ENCODE measurements at places on chromosomes 5 and 9. TPM values are rescaled to one million over a fixed set of nuclear protein-coding genes. Genes with fewer than 3 reads are reported as not detected.

THBS4 gene
- not detected for total RNA-seq

NDUFAF2 gene
- total RNA-seq: 11.2 TPM

GRM6 gene
- not detected for total RNA-seq

GRCh38 chr5:72380492-72381274, 60.5 kb downstream of the PTCD2 start:
- no peaks in the 10 kb centered on the region for H3K27me3 ChIP-seq
- no peak overlapping the region for H3K4me3 ChIP-seq
- H3K36me3 ChIP-seq: no peaks in the 10 kb centered on the region
- DNase-seq: no peak
- no peaks in the 10 kb centered on the region for H3K4me1 ChIP-seq
- H3K27ac ChIP-seq: no peak overlapping the region

GRCh38 chr5:39381376-39381775, 17.1 kb upstream of the C9 start:
- H3K4me3 ChIP-seq: no peak overlapping the region
- no peak overlapping the region for H3K27ac ChIP-seq
- no peak for DNase-seq
- no peaks in the 10 kb centered on the region for H3K27me3 ChIP-seq
- H3K4me1 ChIP-seq: no peaks in the 10 kb centered on the region
- H3K36me3 ChIP-seq: no peaks in the 10 kb centered on the region

- H3K4me3 ChIP-seq: no peak overlapping the region
- H3K4me1 ChIP-seq: no peaks in the 10 kb centered on the region
- H3K27ac ChIP-seq: no peak overlapping the region
- no peak for DNase-seq
- no peaks in the 10 kb centered on the region for H3K27me3 ChIP-seq
These were observed 72.0 kb downstream of the HSD17B3 start for GRCh38 chr9:96230002-96230401.
